NCI-H1092 treated with DMSO at 0.1 percent for 48 hours (cell line): ENCODE measurements at places on chromosomes 3 and 15.

GRCh38 chr3:107132674-107133073 lies 244.6 kb upstream of the CCDC54 start:
- no peak for DNase-seq

GRCh38 chr3:62605413-62606068 lies 232.2 kb upstream of the FEZF2 start:
- DNase-seq = no peak

GRCh38 chr3:134449277-134449676 lies 36.5 kb downstream of the ANAPC13 start:
- DNase-seq = peak; percentile 70

- DNase-seq = no peak
Measured at GRCh38 chr3:148937467-148938255, 53.7 kb upstream of the GYG1 start.

DNA sequence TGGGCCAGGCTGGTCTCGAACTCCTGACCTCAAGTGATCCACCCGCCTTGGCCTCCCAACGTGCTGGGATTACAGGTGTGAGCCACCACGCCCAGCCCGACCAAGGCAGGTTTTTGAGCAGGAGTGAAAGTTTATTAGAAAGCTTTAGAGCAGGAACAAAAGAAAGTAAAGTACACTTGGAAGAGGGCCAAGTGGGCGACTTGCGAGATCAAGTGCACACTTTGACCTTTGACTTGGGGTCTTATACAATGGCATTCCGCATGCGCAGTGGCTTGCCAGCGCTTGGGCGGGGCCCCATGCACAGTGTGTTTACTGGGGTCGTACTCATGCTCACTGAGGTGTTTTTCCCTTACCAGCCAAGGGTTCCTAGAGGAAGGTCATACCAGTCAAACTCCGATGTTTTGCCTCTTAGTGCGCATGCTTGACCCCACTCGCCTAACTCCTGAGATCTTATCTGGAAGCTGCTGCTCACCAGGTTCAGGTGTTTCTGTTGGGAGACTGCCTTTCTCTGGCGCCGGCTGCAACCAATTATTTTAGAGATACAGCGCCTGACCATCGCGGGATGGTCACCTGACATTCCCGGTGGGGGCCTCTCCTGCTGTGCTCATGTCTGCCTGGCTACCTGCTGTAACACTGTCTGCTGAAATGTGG lies 46.9 kb upstream of the FLNB start:
- DNase-seq = no peak

GRCh38 chr3:125186261-125186787 lies 26.2 kb downstream of the SLC12A8 start:
- no peak for DNase-seq

DNA sequence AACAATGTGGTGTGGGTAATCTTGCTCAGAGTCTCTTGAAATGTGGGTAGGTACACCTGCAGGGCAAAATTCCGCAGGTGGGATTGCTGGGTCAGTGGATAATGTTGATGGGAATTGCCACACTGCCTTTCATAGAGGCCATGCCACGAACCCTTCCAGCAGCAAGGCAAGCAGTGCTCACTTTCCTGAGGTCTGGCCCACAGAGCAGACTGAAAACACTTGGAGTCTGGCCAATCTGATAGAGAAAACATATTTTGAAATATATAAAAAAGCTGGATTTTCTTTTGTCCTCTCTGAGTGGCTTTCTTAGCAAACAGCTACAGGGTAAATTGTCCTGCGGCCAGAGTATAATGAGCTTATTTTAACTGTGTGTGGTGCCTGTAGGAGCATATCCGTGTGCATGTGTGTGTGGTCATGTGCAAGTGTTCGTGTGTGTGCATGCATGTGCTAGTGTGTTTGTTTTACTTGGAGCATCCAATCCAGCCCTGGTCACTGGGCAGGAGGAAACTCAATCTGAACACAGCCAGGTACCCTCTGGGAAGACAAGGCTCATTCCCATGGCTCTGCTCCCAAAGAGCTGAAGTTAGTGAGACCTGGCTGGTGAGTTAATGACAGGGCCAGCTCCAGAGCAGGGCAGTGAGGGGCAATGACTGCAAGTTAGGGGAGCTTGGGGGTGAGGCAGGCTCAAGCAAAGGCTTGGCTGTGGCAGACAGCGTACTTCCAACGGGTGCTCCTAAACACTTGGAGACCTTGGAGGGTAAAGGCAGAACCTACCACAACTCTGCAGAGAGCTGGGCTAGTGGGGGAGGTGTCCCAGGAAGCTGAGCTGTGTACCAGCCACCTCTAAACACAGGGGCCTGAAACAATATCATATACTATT lies 91.3 kb downstream of the PLXNA1 start:
- no peak for DNase-seq

DNA sequence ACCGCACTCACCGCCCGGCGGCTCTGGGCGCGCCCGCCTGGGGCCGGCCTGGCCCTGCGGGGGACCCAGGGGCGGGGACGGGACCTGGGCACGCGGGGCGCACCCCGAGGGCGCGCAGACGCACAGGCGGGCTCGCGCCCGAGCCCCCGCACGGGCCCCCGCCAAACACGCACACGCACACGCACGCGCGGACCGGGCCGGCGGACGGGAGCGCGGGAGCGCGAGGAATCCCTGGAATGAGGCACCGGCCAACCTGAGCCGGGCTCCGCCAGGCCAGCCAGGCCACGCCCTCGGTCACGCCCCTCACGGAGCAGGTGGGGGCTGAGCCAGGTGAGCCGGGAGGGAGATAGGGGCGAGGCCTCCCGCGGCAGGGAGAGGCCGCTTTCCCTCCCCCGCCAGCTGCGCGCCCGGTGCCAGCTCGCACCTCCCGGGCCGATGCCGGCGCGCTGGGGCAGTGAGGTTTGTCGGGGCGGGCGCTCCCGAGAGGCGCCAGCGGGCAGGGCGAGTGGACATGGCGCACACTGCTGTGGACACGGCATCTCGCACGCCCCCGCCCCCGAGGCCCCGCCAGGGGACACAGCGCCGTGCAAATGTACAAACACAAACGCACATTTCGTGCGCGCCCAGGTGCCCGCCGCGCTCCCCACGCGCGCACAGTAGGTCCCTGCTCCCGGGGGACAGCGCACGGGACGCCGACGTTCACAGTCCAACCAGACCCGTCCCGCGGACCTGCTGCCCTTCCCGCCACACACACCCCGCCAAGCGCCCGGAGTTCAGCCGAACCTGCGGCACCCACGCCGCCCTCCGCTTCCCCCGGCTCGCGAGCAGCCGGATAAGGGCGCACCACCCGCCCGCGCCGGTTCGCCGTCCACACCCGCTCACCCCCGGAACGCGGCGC lies 75.9 kb upstream of the VGLL4 start:
- DNase-seq = no peak

GRCh38 chr15:57534281-57534680 lies 57.4 kb upstream of the MYZAP start:
- DNase-seq = peak; percentile 35

DNA sequence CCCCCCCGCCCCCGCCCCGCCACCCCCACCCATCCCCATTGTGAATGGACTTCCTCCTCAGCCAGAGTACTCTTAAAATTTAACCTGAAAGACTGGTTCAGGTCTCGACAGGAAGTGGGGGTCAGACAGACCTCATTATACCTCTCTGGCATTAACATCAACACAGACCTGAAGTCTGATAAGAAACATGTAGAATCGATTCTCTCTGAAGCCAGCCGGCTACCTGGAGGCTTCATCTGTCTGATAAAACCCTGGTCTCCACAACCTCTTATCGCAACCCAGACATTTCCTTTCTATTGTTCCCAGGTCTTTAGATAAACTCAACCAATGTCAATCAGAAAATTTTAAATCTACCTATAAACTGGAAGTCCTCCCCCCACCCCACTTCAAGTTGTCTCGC lies 42.6 kb downstream of the SLCO2A1 start:
- no peak for DNase-seq

GRCh38 chr15:67783303-67783702 lies 42.0 kb upstream of the SKOR1 start:
- no peak for DNase-seq

- no peak for DNase-seq
Measured at GRCh38 chr15:98751767-98752166, 103.4 kb downstream of the IGF1R start.

DNA sequence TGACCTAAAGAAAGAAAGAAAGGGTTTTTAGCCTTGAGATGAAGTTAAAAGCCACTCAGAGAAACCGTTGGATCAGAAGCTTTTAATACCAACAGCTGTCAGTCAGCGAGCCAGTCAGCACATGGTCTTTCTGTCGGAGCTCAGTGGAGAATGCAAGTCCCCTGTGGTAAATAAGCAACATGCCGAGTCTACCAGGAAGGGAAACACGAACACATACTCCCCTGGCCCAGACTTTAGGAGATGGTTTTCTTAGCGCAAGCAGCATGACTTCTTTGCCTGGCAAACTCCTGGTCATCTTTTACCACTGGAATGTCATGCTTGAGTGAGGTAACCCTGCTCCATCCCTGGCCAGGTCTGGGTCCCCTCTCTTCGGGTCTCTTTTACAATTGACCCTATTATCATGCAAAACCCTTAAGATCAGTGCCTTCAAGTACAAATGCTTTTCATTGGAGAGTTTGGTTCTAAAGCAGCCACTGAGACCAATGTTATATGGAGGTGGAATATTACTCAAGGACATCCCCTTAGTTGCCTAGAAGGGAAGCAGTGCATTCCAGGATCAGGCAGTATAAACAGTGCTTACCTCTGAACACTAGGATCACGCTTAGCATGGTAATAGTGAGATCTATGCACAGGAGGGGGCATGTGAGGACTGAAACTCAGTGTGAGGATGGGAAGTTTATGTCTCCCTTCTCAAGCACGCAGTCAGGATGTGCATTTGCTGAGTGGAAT lies 28.2 kb downstream of the SLCO3A1 start:
- DNase-seq = no peak

DNA sequence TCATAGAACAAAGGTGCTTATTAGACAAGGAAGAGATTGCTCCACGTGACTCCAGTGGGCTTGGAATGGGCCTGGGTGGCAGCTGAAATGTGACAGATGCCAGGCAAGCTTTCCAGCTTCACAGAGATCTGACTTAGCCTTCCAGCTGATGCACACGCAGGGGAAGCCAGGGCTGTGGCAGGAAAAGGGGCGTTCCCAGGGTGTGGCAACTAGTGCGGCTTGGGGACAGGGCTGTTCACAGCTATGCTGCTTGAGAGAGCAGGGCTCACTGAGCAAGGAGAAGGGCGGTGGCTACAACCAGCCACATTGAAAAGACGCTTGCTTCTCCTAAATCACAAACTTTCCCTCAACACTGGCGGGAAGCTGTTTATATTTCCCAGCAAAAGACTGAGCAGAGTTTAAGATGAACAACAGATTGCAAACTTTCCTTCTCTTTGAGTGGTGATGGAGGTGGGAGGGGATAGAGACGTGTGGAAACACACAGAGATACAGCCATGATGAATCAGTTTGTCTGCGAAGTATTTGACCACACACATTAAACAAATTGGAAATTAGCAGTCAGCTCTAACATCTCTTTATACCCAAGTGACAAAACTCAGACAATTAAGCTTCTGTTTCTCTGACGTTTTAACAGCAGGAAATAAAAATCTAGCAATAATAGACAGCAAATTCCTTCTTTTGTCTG lies 127.5 kb downstream of the BDH1 start:
- no peak for DNase-seq

- no peak for DNase-seq
Measured at GRCh38 chr3:13588221-13588701, 39.3 kb downstream of the FBLN2 start.

DNA sequence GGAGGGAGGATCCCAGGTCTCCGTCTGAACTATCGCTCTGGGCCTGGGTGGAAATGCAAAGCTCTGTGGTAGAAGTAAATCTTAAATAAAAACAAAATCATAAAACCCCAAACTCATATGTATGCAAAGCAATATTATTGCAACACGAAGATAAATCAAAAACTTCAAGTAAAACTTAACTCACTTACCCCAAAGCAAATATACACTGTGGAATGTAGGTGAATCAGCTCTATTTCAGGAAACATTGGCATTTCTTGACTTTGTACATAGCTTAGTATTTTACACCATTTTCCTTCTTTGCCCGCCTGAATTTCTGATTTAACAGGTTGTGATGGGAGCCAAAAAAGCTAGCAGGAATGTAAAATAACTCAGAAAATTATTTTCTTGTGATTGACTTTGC lies 126.2 kb downstream of the TPRG1 start:
- no peak for DNase-seq

DNA sequence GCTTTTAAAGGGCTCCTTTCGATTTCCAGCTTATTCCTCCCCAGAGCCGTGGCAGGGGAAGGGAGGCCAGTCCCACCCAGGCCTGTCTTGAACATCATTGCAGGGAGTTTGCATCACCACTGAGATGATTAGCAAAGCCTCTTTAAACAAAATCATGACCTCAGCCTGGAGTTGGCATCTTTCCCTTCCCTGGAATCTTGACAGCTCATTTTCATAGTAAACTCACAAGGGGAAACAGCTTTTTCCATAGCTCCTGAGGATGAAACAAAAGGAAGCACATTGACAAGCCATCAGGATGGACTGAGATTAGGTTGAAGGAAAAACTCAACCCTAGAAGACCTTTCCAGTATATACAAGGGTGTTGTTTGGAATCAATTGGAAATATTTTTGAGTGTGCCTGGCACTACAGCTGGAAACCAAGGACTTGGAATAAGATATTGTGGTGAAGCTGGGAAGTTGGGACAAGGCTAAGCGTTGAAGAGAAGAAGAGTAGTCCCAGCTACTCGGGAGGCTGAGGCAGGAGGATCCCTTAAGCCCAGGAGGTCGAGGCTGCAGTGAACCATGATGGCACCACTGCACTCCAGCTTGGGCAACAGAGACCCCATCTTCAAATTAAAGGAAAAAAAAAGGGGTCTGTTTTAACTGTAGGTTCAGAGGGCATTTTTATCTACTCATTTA lies 3.1 kb upstream of the LARP6 start:
- no peak for DNase-seq

GRCh38 chr3:168272343-168272985 lies 176.7 kb upstream of the GOLIM4 start:
- DNase-seq = no peak

DNA sequence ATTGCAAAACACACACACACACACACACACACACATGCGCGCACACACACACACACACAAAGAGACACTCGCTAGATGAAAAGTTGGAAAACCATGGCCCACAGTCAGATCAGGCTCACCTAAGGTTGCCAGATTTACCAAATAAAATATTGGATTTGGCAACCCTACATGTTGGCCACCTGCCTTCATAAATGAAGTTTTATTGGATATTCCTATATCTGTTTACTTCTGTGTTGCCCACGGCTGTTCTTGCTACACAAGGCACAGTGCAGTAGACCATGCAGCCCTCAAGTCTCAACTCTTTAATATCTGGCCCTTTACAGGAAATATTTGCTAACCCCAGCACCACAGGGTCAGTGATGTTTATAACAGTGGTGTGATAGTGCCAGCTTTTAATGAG lies 445.0 kb upstream of the PROK2 start:
- DNase-seq = peak; percentile 10

- no peak for DNase-seq
Measured at GRCh38 chr15:37034835-37035748, 65.3 kb downstream of the MEIS2 start.

- DNase-seq = no peak
Measured at GRCh38 chr15:79918278-79918677, 21.5 kb upstream of the MTHFS start.
